ENCODE measurements at places on chromosomes 6 and 20. TPM values are rescaled to one million over a fixed set of nuclear protein-coding genes. Genes with fewer than 3 reads are reported as not detected.
A peak's percentile ranks its signal among the peaks of the same experiment; 100 is the strongest.

The DLGAP4 gene
- polyA plus RNA-seq: 42.0 TPM

- DNase-seq: no peak
Observed at GRCh38 chr6:15715851-15716250, 53.0 kb upstream of the DTNBP1 start.

The ZC3H12D gene
- 0.23 TPM for polyA plus RNA-seq

DNA sequence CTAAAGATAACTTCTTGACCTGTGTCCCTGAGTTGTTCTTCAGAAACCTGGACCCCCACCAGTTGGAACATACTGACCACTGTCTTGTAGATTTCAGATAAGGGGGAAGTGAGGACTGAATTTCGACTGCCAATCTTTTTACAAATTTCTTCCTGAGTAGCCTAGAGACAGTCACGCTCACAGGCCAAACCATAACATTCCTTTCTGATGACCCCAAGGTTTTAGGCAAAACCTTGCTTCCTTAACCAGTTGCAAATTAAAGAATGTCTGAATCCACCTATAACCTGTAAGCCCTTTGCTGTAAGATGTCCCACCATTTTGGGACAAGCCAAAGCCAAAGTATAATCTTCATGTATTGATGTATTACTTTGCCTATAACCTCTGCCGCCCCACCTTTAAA, 306.9 kb downstream of the LRFN2 start:
- DNase-seq: no peak

DNA sequence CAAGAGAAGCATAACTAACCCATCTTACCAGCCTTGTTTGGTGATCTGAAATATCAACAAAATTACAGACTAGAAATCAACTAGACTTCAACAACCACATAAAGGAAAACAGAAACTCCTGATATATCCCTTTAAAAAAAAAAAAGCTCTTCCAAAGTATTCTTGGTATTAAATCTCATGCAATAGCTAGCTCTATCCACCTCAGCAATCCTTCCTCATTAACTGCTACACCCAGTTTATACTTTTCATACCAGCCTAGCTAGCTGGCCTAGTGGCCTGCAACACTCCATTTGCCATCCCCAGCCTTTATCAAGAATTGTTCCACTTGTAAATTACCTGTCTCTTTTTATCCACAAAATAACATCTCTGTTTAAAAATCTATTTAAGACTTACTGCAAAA, 69.0 kb downstream of the BACH2 start:
- no peak for DNase-seq

DNA sequence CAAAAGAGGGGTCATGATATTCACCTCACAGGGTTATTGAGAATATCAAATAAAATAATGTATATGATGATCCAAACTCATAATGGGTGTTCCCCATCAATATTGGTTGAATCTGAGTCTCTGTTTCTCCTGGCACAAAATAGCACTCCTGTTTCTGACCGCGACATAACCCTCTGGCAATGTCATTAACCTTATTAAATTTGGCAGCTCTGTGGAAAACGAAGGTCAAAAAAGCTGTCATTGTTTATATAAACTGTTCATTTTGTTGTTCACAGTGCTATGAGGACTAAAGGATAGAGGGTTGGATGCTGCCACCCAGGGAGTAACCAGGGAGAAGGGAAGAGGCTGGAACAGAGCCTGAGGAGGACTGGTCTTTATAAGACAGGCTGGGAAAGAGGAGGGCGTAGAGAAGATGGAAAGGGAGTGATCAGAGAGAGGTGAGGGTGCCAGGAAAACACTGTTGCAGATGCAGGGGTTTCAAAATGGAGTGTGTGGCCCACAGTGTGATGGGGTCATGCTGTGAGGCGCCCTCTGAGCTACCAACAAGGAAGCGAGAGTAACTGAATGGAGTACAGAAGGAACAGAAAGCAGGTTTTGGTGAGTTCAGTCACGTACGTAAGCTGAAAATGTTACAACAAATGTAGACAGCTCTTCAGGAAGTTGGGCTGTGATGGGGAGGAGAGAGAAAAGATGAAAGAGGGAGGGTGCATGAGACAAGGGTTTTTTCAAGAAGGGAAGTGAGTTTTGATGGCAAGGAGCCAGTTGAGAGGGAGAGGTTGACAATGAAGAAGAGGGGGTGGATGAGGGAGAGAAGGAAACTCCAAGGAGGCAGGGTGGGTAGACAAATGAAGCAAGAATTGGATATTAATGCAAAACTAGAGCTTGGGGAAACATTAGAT, 251.6 kb upstream of the TAB2 start:
- no peak for DNase-seq

DNA sequence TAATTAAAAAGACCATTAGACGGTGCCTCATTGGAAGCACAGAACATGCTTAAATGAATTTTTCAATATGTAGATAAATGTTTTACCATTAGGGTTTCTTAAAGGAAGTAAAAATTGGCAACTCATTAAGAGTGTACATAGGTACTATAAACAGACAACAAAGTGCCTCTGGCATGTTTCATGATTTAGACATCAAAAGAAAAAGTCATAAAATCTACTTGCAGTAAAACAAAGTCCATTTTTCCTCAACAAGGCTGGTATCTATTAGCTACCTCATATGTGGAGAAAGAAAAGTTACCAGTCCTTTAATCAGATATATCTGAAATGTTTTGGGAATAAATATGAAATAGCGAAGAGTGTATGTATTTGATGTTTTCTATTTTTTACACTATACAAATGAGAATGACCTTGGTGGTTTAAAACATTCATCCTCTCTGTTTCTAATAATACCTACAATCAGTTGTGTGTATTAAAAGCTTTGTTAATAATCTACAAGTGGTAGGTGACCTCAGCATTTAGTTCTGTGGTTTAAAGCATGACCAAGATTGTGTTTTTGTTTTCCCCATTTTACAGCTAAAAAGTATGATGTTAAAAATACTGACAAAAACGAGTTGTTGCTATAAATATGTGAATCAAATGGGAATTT, 87.5 kb downstream of the HDGFL1 start:
- DNase-seq: no peak

GRCh38 chr6:148441454-148441911, 98.8 kb downstream of the SASH1 start:
- no peak for DNase-seq

The FRMD1 gene
- 0.04 TPM for polyA plus RNA-seq

DNA sequence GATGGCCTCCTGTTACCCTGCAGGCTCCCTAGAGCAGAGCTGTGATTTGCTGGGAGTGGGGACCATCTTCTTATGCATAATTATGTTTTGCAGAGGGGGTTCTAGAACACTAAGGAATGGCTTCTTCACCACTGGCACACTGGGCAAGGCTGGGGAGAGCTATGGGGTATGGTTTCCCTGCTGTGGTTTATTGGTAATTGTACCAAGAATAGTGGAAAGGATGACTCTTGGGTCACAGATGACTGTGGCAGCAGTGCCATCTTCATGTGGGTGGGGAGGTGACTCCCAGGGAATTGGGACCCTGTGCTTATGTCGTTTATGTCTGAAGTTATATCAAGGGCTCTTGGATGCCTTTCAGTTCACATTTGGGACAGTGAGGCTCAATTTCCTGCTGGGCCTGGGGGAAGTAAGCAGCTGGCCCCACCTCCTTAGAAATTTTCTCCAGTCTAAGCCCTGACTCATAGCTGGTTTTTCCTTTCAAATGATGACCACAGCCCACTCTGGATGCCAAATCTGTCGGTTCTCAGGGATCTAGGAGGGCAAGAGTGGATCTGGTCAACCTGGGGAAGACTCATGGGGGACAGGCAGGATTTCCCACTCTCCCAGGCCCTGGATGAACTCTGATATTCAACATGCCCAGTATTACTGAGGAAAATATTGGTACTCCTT, 230.8 kb downstream of the LRFN2 start:
- DNase-seq: peak; percentile 2

The CENPW gene
- 0.57 TPM for polyA plus RNA-seq

DNA sequence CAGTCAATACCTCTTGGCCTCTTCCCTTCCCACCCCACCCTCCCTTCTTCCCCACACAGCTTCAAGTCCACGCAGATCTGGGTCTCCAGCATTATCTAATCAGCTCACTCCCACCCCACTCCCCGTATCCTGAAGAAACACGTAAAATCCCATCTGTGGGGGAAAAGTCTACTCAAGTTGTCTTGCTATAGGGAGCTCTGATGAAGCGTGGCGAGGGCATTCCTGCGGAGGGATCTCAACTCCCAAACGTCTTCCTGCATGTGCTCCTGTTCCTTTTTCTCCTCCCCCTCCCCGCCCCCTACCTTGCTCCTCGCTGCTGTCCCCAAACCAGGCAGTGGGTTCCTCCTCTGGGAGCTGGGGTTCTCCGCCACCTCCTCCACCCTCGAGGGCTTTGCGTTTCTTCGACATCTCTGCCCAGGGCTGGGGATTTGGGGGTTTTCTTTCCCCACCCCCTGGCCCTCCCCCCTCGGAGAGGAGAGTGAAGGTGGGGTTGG, 181.8 kb downstream of the TBXT start:
- DNase-seq: no peak

GRCh38 chr20:50654904-50655303, 36.4 kb downstream of the RIPOR3 start:
- no peak for DNase-seq

- no peak for DNase-seq
Observed at GRCh38 chr6:151372164-151372563, 19.2 kb downstream of the ZBTB2 start.

DNA sequence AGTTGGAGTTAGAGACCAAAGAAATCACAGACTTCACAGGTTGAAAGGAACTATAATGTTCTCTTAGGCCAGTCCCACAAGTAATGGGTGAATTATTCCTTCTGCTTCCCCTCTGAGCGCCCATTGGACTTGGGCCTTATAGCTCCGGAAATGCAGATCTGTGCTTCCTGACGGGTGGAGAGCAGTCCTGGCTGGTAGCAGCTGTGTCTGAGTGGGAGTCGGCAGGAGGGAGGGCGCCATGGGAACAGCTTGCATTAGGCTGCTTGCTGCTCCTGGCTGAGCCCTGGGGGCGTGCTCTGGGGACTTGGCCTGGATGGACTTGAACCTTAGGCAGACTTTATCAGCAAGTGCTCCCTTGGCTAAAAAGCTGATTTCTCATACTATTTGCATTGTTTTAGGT, 18.4 kb upstream of the NUP153 start:
- peak; percentile 64 for DNase-seq

- no peak for DNase-seq
Observed at GRCh38 chr6:62283796-62284411, 2.1 kb downstream of the KHDRBS2 start.

DNA sequence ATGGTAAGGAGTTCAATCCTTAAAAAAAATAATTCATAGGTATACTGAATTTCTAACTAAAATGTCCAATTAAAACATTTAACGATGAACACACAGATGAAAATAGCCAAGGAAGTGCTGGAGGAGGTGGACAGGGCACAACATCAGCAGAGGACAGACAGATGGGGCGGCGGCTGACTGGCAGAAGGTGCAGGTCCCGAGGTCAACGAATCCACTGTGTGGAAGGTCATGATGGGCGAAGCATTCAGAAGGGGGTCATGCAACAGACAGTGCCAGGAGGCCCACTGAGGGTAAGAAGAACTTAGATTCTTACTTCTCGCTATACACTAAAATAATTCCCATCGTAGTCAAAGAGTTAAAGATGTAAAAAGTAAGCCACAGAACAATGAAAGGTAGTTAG, 34.2 kb upstream of the FRMD1 start:
- no peak for DNase-seq

GRCh38 chr6:151160929-151161757, 78.6 kb upstream of the AKAP12 start:
- DNase-seq: no peak

GRCh38 chr6:33834401-33835392, 30.9 kb upstream of the MLN start:
- DNase-seq: no peak

The GPX5 gene
- polyA plus RNA-seq: not detected

- no peak for DNase-seq
Observed at GRCh38 chr20:24339210-24339641, 130.2 kb upstream of the SYNDIG1 start.

The HRH3 gene
- polyA plus RNA-seq: not detected

DNA sequence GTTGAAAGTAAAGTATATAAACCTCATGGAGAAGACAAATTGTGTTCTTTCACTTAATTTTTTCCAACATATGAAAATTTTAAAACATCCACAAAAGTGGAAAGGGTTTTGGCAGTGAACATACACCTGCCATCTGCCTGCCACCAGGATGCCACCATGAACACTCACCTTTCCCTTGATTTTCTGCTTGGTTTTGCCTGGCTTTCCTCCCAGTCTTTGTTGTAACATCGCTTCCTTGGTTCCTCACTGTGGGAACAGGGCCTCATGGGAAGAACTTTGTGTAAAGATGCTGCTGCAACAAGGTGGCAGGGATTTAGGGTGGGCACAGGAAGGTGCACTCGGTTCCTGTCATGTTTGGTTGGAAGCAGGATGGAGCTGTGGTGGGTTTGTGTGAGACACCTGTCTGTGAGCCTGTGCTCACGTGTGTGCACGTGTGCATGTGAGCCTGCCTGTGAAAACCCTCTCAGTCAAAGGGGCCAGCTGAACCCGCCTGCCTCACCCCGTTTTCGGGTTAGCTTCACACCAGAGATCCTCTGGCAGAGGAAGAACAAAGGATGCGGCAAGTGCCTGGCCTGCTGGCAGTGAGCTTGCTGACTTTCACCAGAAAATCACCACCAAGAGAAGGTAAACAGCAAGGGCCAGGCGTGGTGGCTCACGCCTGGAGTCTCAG, 11.0 kb upstream of the RBM38 start:
- no peak for DNase-seq

DNA sequence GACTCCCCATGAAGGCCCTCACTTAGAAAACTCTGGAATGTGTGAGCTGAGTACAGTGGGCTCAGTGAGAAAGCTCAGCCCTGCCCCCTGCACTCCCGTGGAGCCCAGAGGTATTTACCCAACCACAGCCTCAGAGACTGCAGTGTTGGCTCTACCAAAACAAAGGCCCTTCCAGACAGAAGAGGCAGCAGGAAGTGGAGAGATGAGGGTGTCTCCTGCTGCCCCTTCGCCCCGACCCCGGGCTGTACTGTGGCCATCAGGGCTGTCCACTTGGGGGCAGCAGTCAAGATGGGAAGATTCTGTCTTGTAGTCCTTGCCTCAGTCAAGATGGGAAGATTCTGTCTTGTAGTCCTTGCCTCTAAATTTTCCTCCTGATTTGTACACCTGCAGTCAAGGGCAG, 341.3 kb downstream of the TAF4 start:
- peak; percentile 14 for DNase-seq

DNA sequence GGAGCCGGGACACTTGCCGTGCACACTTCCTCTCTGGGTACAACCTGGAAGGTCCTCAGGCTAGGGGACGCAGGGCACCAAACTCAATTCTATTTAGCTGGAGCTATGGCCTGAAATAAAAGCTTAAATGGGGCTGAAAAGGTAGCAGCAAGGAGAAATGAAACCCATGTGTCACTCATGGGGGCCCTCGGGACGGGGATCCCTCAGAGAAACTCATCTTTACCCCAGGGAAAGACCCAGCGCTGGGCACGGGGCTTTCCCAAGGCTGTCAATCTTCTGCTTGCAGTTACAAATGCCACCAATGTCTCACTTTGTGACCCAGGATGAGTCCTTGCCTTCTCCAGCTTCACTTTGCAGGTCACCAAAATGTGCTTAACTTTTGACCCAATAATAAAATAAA, 16.5 kb downstream of the SNAI1 start:
- DNase-seq: no peak

DNA sequence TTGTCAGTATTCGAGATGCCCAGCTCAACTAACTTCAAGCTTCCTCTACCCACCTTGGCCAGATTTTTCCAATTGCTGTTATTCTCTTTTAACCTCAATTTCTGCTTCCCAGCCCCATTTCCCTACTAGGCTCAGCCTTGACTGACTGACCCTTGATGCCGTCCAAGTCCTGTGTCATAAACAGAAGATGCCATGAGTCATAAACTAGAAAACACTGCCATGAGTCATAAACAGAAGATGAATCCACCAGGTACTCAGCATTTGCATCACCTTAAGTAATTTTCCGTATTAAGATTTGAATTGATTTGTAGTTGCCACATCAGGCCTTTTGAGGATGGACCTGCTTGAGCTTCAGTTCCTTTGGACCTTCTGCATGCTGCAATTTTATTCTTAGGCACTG, 123.8 kb downstream of the FAM83B start:
- DNase-seq: no peak
